Hypothalamus (tissue), 51 donors: ENCODE measurements at places on chromosomes 12 and 14.
A peak's percentile ranks its signal among the peaks of the same experiment; 100 is the strongest.

DNA sequence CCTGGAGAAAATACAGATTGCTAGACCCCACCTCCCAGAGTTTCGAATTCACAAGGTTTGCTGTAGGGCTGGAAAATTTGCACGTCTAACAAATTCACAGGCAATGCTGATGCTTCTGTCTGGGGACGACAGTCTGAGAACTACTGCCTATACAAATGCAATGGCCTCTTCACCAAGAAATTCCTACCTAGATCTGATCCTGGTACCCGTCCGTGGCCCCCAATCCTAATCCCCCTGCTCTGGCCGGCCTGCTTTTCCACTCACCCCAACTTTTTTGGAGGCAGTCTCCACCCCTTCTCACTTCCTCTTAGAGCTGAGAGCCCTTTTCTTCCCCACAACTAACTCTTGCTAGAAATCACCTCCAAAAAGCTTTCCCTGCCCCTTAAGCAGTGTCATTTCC lies 3.1 kb upstream of the SSH1 start:
- no peak for DNase-seq

DNA sequence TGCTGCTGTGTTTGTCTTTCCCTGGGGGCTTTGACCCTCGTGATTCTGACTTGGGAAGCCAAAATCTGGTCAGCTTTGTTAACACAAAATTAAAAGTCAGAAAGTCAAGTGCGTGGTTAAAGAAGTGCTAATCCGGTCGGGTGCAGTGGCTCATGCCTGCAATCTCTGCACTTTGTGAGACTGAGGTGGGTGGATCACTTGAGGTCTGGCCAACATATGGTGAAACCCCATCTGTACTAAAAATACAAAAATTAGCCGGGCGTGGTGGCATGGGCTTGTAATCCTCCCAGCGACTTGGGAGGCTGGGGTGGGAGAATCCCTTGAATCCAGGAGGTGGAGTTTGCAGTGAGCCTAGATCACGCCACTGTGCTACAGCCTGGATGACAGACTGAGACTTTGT lies 844.6 kb downstream of the VRK1 start:
- DNase-seq: no peak

DNA sequence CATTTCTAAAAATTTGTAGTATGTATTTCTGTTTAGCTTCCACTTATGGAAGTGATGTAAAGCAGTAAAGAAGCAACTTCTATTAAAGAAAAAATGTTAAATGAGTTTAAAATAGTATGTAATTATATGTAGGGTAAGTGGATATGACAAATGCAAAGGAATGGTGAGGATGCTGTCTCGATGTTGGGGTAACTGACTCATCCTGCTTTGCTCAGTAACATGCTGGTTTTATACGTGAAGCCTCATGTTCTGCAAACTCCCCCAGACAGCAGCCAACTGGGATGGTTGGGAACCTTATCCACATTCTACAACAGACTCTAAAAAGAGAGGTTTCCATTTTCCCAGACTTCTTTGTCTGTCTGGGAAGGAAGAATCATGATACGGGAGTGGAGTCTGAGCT lies 1006.4 kb upstream of the TMEM132C start:
- DNase-seq: no peak

DNA sequence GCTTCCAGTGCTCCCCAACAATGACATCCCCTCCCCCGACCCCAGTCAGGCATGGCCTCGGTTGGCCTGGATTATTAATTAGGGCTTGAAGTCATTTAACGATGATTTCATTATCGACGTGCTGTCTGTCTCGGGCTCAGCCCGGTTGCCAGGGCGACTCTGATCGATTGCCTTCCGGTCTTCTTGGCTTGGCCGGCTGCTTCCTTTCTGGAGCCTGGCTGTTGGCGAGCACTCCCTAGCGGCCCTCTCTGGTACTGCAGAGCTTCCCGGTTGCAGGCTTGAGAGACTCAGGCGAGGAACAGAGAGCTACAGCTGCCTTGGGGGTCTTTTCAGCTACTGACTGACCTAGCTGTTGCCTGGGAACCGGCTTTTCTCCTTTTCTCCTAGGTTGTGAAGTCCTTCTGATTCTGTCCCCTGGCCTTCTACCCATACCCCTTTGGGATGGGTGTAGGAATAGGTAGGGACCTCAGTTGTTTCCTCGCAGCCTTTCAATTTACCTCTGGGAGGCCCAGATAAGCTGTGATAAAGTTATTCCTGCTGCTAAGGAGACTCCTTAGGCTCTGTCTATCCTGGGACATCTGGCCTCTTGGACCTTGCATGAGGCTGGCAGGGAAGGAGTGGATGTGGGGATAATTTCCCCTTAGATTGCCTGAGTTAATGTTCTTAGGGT lies 5.5 kb upstream of the CISTR start:
- DNase-seq: peak; percentile 56

- no peak for DNase-seq
These were observed 37.9 kb downstream of the SLC38A1 start for GRCh38 chr12:46230983-46231382.

GRCh38 chr12:109572506-109572845 lies 828 bp downstream of the MMAB start:
- no peak for DNase-seq

- no peak for DNase-seq
These were observed 6.3 kb upstream of the KCNJ8 start for GRCh38 chr12:21780786-21781185.

GRCh38 chr12:28177461-28177860 lies 12.8 kb upstream of the CCDC91 start:
- no peak for DNase-seq

DNA sequence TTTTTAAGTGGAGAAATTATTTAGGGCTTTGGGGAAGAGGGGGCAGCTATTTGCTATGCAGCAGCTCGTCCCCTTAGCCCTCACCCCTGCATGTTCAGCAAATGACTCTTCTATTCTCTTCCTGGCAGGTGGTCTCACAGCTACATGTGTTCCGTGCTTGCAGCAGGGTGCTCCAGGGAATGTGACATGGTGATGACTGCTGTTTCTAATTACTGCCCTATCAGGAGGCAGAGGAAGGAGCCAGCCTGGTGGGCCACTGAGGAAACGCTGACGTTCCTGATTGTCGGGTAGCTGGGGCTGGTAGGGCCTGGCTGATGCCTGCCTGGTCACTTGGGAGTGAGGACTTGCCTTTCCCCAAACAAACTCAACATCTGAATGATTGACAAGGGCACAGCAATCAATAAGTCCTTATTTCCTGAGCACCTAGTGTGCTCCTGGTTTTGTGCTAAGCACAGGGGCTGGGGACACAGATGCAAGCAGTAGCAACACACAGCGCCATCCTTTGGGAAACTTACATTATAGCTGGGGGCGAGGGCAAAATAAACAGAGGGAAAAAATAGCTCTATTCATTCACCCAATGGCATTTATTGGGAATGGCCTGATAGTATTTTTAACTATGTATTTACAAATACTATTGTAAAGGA lies 377.8 kb downstream of the FUT8 start:
- DNase-seq: no peak

GRCh38 chr14:44966601-44967336 lies 4.8 kb downstream of the TOGARAM1 start:
- no peak for DNase-seq

DNA sequence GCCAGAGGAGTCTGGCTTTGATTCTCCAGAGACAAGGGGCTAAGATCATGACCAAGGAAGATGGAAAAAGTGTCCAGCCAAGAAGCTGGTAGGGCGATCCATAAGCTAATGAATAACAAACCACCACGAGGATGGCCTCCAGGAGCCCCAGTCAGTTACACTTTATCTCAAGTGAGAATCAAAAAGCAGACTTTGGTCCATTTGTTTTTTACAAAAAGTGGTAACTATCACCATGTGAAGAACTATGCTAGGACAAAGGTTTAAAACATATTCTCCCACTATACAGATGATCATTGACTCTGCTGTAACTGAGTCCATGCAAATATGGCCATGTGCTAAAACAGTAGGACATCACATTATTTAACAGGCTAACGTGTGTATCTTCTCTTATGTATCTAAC lies 13.9 kb downstream of the SETD3 start:
- no peak for DNase-seq

GRCh38 chr14:34810028-34810427 lies 65.1 kb downstream of the BAZ1A start:
- no peak for DNase-seq

GRCh38 chr12:112236786-112237185 lies 111.4 kb downstream of the TRAFD1 start:
- DNase-seq: no peak

DNA sequence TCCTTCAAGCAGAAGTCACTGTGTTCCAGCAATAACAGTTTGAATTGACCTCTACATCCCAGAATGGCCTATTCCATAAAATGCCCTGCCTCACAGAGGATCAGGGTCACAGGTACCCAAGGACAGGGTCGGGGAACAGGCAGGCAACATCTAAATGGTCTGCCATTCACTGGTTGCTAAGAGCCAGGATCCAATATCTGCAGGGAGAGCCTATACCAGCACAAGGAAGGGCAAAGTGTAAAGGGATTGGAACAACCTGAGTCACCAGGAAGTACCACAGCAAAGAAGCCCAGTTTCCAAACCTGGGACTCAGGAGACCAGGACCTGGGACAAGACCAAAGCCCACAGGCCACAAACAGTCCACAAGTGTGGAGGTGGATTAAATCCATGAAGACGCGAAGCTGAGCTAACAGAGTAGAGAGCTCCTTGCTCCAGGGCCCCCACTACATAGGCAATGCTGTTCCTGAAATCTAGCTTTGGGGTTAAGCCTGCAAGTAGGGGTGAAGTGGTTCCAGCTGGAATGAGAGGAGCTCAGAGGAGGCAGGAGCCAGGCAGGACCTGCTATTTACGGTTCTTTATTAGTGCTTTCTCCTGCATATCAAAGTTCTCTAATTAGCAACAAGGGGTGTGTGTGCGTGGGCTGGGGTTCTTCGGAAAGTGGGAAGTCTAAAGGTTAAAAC lies 274.3 kb downstream of the BCL11B start:
- no peak for DNase-seq

DNA sequence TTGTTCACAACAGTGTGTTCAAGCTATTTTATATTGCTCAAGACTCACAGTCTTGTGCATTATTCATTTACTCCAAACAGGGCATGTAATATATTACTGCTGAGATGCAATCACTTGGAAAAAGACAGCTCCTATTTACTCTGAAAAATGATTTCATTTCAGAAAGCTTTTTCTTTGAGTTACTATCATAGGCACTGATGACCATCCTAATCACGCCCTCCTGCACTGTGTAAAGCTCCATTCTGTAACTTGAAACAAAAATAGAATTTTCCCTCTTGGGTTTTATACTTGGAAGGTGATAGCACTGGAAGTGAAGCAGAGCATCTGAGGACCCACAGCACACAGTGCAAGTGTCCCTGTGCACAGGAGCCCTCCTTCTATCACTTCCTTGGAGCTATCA lies 55.6 kb downstream of the RTN1 start:
- no peak for DNase-seq

- DNase-seq: no peak
These were observed 35.4 kb downstream of the SGPP1 start for GRCh38 chr14:63692310-63693020.

DNA sequence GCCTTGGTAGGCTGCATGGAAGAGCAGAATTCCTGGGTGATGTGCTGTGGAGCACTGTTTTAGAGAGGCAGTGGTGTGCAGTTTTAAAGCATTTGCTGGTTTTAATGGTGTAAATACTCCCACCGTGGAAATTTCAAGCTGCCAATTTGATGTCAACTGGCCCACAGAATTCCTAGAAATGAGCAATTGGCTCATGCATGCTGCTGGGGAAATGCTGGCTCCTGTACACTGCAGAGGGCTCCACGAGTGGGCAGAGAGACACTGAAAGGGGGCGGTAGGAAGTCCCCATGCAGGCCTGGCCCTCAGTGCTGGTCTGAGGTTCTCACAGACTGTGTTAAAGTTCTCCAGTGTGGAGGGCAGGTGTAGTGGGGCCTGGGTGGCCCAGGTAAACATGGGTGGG lies 99.4 kb upstream of the NTF3 start:
- no peak for DNase-seq

GRCh38 chr14:20327005-20327869 lies 5.8 kb downstream of the CCNB1IP1 start:
- no peak for DNase-seq

DNA sequence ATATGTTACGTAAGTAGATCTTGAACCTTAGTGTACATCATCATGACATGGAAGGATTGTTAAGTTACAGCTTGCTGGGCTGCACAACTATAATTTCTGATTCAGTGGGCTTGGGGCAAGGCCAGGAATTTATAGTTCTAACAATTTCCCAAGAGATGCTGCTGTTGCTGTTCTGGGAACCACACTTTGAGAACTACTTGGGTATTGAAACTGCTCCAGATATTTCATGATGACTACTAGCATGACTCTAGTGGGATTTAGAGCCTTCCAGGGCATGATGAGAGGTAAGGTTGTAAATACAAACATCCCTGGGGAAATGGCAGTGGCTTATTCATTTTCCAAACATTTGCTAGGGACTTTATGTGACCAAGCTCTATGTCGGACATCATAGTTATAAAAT lies 904.8 kb upstream of the SEL1L start:
- DNase-seq: no peak

- DNase-seq: no peak
These were observed 40.4 kb downstream of the TMCC3 start for GRCh38 chr12:94609917-94610443.

GRCh38 chr12:121036810-121037326 lies 2.2 kb downstream of the OASL start:
- no peak for DNase-seq

DNA sequence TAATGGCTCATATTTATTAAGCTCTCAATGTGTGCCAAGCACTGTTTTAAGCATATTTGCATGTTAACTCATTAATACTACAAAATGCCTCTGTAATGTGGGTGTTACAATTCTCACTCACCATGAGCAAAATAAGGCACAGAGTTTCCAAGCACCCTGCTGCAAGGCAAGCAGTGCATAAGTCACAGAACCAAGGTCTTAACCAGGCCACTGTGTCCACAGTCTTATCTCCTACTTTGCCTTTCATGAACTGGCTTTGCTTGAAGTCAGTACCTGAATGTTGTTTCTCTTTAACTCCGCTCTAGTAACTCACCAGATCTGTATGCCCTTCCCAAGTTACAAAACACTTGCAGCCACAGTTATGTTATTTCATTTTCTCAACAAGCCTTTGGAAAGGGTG lies 1372.7 kb downstream of the AACS start:
- no peak for DNase-seq

- no peak for DNase-seq
These were observed 55.4 kb downstream of the SLCO1B3 start for GRCh38 chr12:20865873-20866272.

DNA sequence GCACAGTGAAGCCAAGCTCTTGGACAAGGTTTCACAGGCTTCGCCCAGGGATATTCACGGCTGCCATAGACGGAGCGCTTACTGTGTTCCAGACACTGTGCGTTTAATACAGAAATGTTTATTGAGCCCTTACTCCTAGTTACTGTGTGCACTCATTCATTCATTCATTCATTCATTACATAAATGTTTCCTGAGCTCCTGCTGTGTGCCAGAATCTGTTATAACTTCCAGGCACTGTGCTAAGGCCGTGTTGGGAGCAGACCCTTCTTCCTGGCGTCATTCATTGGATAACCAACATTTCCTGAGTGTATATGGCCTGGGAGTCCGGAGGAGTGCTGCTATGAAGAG lies 760 bp upstream of the MED13L start:
- no peak for DNase-seq
